HuH-7 (cell line): ENCODE measurements at places on chromosomes 6 and 20.

- DNase-seq = no peak
Observed at GRCh38 chr6:17423026-17423425, 29.6 kb downstream of the CAP2 start.

GRCh38 chr6:161828355-161828754, 554.5 kb upstream of the AGPAT4 start:
- DNase-seq = no peak

DNA sequence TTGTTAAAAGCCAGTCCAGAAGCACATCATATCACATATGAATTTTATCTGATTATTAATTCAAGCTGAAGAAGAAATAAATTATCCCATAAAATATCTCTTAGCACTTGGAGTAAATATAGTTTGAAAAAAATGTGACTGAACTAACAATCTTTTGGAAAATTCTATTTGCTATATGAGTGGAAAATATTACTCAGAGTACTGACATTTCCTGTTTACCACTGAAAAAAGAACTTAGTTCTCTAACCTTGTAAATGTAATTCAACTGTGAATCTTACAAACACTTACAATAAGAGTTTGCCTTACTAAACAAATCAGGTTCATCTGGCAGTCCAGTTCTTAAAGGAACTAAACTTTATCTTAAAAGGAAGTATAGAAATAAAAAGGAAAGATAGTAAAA, 44.2 kb downstream of the MOXD1 start:
- no peak for DNase-seq

- no peak for DNase-seq
Observed at GRCh38 chr20:50020288-50020687, 37.5 kb downstream of the SNAI1 start.

DNA sequence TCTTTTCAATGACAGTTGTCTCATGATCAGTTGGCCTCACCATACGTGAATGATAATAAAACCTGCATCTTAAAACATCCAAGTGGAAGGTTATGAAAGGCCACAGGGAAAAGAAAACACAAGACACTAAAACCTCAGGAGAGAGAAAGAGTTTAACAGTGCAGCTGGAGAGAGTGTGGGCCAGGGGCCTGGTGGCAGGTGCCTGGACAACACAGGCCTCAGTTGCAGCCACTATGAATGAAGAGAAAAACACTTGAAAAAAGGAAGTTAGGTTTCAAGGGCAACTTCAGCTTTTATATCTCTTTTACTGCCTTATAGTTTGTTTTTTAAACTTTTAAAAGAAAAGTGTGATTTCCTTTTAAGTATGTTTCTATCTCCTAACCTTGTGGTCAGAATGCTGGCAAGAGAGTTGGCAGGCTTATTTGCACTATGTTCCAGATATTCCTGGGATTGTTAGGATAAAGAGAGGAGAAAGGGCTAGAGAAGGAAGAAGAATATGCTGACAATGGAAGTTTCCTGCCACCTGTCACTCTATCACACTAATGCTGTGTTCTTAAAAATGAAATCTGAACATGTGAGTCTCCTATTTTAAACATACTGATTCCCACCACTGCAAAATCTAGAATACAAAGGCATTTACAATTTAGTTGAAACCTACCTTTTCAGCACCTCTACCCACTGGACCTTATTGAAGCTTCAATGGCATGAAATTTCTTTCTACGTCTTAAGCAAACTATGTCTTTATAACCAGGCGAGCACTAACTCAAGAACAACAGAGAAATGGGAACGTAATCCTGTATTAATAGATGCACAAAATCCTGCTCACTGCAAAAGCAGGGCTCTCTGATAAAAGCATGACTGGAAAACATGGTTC, 222.4 kb downstream of the CD83 start:
- no peak for DNase-seq

GRCh38 chr20:10218536-10219451, at the start of gene SNAP25:
SNAP25 (plus strand) TSS chr20:10218830; CDS start chr20:10275492, 56,662 bp downstream.
- peak; percentile 89 for DNase-seq

DNA sequence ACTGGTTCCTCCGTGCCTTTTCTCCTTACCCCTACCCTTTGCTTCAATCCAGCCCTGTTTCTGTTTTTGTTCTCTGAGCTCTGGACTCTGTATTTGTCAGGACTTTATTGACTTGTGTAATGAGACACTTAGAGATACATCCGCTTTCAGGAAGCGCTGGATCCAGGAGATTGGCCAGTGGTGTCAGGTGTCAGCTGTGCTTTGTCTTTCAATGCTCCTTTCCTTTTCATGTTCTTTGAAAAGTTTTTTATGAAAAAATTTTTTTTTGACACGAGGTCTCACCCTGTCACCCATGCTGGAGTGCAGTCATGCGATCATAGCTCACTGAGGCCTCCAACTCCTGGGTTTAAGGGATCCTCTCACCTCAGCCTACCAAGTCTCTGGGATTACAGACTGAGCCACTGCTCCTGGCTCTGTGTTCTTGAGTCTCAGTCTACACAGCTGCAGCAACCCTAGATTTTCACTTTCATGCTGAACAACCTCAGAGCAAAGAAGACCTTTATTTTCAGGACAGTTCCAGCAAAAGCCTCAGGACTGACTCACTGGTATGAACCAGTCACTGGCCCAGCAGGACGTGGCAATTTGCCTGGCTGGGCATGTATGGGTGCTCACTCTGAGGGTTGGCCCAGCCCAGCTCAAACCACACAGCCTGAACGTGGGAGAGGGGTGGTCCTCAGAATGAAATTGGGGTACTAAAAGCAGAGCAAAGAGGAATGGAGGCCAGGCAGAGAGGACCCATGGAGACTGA, 108.5 kb downstream of the DHX35 start:
- DNase-seq = no peak

DNA sequence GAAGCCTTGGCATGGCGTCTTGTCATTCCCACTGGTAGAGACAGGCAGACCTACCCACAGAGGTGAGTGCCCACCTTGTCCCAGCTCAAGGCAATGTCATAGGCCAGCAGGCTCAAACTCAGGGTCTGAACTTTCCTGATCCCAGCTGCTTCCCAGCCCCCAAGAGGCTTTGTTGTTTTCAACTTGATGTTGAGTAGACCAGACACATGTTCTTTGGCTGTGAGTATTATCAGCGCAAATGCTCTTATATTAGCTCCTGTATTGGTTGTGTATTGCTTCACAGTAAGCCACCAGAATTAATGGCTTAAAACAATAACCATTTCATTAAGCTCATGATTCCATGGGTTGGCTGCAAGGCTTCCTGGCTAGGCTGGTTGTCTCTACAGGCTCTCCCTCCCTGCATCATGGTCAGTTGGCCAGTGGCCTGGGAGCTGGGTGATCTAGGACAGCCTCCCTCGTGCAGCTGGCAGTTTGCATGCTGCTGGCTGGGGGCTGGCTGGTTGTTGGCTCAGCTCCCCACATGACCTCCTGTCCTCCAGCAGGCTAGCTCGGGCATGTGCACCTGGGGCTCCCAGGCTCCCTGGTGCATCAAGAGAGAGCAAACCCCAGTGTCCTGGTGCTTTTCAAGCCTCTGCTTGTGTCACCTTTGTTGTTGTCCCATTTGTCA, 21.6 kb downstream of the TOX2 start:
- DNase-seq = no peak

GRCh38 chr20:62358171-62359042, 8.7 kb downstream of the LAMA5 start:
- no peak for DNase-seq

- peak; percentile 16 for DNase-seq
Observed at GRCh38 chr6:69835414-69836179, 30.8 kb upstream of the COL19A1 start.

DNA sequence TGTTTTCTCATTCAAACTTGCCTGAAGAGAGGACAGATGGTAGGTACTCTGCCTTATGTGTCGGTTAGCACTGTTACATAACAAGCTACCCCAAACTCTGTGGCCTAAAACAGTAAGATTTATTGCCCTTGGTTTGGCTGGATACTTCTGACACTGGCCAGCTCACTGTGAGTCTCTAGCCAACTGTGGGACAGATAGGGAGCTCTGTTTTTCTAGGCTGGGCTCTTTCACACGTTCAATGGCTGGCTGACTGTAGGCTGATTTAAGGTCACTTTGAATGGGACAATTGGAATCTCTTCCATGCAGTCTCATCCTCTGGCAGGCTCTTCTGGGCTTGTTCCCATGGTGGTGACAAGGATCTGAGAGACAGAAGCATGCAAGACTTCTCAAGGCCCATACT, 39.4 kb upstream of the JAG1 start:
- DNase-seq = no peak

DNA sequence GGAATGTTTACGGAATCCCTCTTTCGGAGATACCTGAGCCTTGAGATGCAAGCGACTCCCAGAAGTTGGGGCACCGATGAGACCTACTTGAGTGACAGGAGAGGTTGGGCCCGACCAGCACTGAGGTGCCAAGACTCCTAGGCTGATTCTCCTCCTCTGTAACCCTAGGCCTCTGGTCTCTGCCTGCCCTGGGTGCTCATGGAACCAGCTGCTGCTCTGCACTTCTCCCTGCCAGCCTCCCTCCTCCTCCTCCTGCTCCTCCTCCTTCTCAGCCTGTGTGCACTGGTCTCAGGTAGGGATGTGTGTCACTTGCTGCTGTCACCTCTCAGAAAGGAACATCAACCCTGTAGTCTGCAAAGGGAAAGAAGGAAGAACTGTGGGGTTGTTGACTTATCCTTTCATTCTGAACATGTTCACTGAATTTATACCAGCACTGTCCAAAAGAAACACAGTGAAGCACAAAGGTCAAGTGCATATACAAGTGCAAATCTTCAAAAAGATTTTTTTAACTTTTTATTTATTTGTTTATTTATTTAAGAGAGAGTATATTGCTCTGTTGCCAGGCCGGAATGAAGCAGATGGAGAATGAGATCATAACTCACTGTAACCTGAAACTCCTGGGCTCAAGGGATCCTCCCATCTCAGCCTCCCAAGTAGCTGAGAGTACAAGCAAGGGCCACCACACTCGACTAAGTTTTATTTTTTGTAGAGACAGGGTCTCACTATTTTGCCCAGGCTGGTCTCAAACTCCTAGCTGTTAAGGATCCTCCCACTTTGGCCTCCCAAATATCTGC, 913 bp downstream of the BTN2A2 start:
- no peak for DNase-seq

GRCh38 chr6:22954749-22955385, 385.5 kb downstream of the HDGFL1 start:
- DNase-seq = peak; percentile 17

DNA sequence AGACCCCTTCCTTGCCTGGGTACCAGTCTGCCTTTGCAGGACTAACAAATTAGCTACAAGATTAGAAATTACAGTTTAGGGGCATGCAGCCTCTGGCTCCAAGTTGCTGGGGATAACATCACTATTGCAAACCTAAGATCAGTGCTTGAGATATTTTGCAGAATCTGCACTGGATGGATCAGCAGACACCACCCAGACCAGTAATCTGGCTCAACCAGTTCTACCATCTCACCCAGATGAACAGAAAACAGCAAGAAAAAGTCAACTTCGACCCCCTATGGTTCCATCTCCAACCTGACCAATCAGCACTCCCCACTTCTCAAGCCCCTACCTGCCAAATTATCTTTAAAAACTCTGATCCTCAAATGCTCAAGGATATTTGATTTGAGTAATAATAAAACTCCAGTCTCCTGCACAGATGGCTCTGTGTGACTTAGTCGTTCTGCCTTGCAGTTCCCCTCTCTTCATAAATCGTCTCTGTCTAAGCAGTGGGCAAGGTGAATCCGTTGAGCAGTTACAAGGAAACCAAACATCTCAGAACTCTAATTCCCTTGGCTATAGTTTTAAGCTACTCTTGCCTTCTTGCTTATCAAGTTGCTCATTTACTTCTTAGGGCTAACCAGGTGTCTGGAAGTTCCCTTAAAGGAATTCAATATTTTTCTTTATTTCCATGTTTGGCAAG, 16.1 kb upstream of the LMBRD1 start:
- DNase-seq = no peak
